ENCODE measurements at places on chromosomes 16 and 17.

DNA sequence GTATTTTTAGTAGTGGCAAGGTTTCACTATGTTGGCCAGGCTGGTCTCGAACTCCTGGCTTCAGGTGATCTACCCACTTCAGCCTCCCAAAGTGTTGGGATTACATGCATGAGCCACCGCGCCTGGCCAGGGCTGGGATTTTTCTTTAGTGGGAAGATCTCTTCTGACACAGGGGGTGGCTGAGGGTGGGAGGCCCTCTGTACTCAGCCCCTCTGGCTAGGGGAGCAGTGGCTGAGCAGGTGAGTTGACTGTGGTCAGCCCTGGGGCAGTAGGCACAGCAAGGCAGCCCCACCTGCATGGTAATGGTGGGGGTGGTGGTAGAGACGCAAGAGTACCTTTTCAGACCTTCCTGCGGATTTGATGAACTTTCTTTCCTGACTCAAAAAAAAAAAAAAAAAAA is 12.3 kb upstream of the GPRC5B start:
- DNase-seq = no peak

- DNase-seq = no peak
Observed at GRCh38 chr17:45006927-45007461, 38.9 kb upstream of the C1QL1 start.

DNA sequence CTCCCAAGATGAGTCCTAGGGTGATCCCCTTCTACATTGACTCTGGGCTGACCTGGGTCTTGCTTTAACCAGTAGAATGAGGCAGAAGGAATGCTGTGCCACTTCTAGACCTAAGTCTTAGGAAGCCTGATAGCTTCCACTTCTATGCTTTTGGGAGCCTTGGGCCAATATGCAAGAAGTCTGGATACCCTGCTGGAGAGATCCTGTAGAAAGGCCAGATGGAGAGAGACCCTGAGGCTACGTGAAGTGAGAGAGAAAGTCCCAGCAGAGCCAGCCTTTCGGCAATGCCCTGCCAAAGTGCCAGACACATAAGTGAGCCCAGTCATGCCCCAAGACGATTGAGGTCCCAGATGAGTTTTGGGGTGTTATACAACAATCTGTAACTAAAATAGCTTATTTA is 1.7 kb downstream of the KRT222 start:
- DNase-seq = no peak

- no peak for DNase-seq
Observed at GRCh38 chr16:84368308-84368996, at the start of gene ATP2C2. ATP2C2 (plus strand) TSS chr16:84368538; CDS start chr16:84368616, 78 bp downstream.

GRCh38 chr16:85777583-85778310 is 21.6 kb downstream of the EMC8 start:
- DNase-seq = no peak

- no peak for DNase-seq
Observed at GRCh38 chr17:68302066-68302564, 10.8 kb downstream of the ARSG start.

- peak; percentile 39 for DNase-seq
Observed at GRCh38 chr16:58628845-58629732, 537 bp downstream of the CNOT1 start.

DNA sequence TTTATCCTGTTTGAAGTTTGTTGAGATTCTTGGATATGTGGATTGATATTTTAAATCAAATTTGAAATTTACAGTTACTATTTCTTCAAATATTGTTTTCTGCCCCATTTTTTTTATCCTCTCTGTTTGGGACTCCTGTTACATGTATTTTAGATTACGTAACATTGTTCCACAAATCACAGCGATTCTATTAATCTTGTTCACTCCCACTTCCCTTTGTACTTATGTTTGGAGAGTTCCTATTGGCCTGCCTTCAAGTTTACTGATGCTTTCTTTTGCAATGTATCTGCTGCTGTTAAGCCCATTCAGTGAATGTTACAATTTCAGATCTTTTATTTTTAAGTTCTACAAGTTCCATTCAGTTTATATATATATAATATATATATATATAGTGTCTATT is 288.3 kb upstream of the TNRC6C start:
- DNase-seq = no peak

GRCh38 chr17:50949128-50949988 is 83.2 kb upstream of the TOB1 start:
- no peak for DNase-seq

GRCh38 chr17:58210922-58211321 is 8.1 kb downstream of the MKS1 start:
- no peak for DNase-seq

DNA sequence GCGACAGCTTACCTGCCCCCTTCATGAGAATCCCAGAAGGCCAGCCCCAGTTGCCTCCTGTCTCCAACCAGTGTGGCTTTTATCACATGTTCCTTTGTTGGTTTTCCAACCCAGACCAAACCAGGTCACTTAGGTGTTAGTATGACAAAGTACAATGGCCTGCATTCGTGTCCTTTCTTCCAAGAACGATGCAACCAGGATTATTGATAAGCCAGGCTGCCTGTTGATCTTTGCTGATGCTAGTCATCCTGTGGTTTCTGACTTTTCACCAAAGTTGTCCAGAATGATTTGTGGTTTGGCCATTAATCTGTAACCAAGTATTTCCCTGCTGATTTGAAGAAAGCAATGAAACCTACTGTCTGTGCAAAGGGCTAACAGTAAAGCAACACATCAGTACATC is 191.4 kb downstream of the CYLD start:
- no peak for DNase-seq

DNA sequence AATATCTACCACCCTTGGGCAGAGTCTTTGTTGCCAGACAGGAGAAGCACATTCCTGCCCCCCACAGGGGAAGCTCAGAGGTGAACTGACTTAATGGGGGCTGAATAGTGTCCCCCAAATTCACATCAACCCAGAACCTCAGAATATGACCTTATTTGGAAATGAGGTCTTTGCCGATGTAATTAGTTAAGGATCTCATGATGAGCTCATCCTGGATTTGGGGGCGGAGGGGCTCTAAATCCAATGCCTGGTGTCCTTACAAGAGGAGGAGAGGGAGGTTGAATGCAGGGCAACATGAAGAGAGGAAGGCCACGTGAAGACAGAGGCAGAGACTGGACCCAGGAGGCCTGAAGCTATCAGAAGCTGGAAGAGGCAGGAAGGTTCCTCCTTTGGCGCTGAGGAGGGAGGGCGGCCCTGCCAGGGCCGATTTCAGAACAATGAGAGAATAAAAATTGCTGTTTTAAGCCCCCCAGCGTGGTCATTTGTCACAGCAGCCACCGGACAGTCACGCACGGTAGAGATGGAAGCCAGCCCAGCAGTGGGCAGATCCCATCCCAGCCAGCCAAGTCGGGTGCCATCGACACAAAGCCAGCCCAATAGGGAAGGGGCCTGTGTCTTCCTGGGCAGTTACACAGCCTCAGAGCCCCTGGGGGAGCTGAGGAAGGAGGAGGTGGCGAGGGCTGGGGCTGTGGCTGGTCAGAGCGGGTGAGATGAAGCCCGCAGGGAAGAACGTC is 21.3 kb downstream of the C16orf74 start:
- DNase-seq = no peak

DNA sequence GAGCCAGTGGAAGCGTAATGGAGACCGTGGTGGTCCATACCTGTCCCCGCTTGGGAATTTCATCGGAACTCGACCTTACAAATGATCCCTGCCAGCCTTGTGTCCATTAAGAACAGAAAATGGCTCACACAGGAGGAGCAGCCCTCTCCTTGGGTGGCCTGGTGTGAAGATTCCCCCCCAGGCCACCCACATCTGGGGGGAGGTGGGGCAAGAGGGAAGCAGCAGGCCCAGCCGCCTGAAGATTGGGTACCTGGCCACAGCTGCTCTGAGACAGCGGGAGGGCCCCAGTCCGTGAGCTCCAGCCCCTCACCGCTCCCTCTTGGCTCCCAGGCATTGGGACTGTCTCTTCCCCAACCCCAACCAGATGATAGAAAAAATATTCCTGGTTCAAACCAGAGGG is 277.8 kb upstream of the FOXF1 start:
- no peak for DNase-seq

DNA sequence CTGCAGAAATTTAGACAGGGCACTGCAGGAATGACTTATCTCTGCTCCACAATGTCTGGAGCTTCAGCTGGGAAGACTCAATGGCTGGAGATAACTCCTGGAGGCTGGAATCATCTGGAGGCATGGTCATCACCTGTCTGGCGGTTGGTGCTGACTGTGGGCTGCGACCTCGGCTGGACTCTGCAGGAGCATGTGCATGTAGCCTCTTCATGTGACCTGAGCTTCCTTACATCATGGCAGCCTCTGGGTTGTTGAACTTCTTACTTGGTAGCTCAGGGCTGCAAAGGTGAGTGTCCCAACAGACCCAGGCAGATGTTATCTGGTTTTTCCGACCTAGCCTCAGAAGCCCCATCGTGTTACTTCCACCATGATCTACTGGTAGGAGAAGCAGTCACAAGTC is 188.2 kb upstream of the RPL38 start:
- no peak for DNase-seq
